ENCODE measurements at places on chromosomes 3 and 15. TPM values are rescaled to one million over a fixed set of nuclear protein-coding genes. Genes with fewer than 3 reads are reported as not detected.

DNA sequence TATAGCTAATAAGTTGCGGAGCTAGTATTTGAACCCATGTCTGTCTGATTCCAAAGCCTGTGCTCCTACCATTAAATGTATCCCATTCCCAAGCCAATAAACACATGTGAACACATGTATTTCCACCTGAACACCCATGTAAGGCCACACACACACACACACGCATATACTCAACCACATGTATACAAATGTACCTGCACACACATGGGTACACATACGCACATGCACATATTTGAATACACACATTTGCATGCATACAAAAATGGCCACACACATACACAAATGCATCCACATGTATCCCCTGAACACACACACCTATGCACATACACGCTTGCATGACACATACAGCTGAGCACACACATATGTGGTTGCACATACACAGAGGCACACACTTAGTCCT lies 5.4 kb upstream of the MRPS22 start:
- H3K36me3 ChIP-seq: no peaks in the 10 kb centered on the region
- peaks cover 13% of the 10 kb centered on the region for H3K27me3 ChIP-seq
- H3K4me3 ChIP-seq: no peak overlapping the region
- no peak overlapping the region for H3K27ac ChIP-seq
- H3K4me1 ChIP-seq: no peaks in the 10 kb centered on the region

DNA sequence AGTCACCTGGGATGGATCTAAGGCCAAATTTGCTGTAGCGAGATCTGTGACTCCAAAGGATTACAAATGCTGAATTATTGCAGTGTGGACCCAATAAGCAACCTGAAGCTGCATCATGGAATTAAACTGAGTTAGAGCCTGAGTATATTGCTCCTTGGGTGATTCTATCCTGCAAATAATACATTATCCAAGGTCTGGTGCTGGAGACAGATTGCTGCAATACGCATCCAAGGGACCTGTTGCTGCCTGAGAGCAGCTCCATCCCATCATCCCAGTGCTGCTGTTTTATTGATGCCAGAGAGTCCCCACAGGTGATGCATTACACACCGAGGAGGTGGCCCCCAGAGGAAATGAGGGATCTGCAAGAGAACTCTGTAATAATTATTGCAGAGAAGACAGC lies 31.6 kb upstream of the PCSK6 start:
- DNase-seq: no peak
- H3K4me3 ChIP-seq: no peak overlapping the region
- H3K36me3 ChIP-seq: no peaks in the 10 kb centered on the region
- H3K4me1 ChIP-seq: no peaks in the 10 kb centered on the region
- no peak overlapping the region for H3K27ac ChIP-seq

DPH6 gene
- 12.4 TPM for total RNA-seq

DNA sequence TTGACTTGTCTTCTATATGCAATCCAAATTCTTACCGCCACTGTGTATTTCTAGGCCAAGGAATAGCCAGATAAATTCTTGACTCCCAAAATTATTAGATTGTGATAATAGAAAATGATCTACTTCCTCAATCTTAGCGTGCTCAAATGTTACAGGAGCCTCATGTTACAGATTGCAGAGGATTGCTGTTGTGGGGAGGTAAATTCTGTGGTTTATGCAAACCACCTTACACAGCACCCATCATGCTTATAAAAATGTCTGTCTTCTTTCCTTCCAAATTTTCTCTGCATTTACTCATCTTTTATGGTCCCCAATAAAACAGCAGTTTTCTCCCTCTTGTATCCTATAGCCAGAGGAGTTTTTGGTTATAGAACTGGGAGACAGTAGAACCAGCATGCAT lies 420.2 kb upstream of the ROBO1 start:
- no peak for DNase-seq
- no peak overlapping the region for H3K4me3 ChIP-seq
- H3K36me3 ChIP-seq: no peaks in the 10 kb centered on the region
- H3K27ac ChIP-seq: no peak overlapping the region
- no peaks in the 10 kb centered on the region for H3K27me3 ChIP-seq

SERPINI2 gene
- not detected for total RNA-seq

DNA sequence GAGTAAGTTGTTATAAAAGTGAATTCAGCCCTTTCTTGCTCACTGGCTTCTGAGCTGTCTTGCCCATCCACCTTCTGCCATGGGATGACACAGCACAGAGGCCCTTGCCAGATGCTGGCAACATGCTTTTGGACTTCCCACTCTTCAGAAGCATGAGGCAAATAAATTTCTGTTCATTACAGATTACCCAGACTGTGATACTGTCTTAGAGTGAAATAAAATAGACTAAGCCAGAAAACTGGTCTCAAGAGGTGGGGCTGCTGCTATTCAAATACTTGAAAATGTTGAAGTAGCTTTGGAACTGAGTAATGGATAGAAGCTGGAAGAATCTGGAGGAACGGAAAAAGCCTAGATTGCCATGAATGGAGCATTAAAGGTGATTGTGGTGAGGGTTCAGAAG lies 170.4 kb downstream of the ZMAT3 start:
- no peaks in the 10 kb centered on the region for H3K27me3 ChIP-seq
- no peaks in the 10 kb centered on the region for H3K4me1 ChIP-seq
- H3K36me3 ChIP-seq: no peaks in the 10 kb centered on the region
- no peak for DNase-seq

SPTSSB gene
- total RNA-seq: not detected

CCPG1 gene
- total RNA-seq: 58.5 TPM

- H3K4me1 ChIP-seq: no peaks in the 10 kb centered on the region
- no peaks in the 10 kb centered on the region for H3K27me3 ChIP-seq
- peaks cover 5% of the 10 kb centered on the region for H3K36me3 ChIP-seq
- no peak overlapping the region for H3K27ac ChIP-seq
- no peak overlapping the region for H3K4me3 ChIP-seq
Observed at GRCh38 chr15:52667597-52667996, 11.6 kb downstream of the ATOSA start.

GRCh38 chr15:79396850-79397249 lies 35.3 kb upstream of the MINAR1 start:
- H3K4me3 ChIP-seq: no peak overlapping the region
- H3K27me3 ChIP-seq: no peaks in the 10 kb centered on the region
- no peak for DNase-seq
- H3K36me3 ChIP-seq: no peaks in the 10 kb centered on the region
- H3K27ac ChIP-seq: no peak overlapping the region

P2RY13 gene
- not detected for total RNA-seq

GRCh38 chr15:70435872-70436271 lies 327.5 kb downstream of the UACA start:
- H3K27me3 ChIP-seq: peaks cover 7% of the 10 kb centered on the region
- no peaks in the 10 kb centered on the region for H3K36me3 ChIP-seq
- no peak overlapping the region for H3K27ac ChIP-seq
- no peaks in the 10 kb centered on the region for H3K4me1 ChIP-seq
- no peak for DNase-seq

DNA sequence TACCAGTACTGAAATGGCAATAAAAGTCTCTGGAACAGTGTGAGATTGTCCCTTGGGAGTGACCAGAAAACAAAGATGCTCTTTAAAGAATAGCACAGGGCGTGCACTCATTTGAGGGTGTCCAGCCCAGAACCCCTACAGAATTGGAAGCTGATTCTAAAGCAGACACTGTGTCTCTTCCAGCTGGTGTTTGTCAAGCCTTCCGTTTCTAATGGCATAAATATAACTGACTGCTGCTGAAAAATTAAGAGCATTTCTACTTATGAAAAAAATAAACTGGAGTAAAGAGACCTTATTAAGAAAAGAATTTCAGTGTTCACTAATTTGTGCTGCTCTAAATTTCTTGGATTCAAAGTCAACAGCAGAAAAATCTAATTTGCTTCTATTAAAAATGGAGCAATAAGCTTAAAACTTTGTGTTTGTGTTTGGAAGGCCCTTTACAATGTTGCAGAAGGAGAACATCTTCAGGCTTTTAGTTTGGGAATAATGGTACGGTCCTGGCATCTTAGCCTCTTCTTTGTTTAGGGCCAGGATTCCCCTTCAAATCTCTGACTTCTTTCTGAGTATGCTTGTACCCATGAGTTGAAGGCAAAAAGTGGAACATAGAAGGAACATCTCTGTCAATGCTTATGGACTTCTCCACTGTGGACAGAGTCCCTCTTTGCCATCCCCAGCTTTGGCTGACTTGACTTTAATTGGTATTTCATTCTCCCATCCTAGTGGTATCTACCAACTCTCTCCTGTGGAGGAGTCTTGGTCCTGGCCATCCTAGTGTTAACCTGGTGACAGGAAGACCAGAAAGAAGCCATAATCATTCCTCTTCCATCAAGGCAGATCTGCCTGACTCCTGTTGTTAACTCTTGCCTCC lies 65.9 kb downstream of the THSD4 start:
- no peaks in the 10 kb centered on the region for H3K27me3 ChIP-seq
- no peak for DNase-seq
- H3K27ac ChIP-seq: no peak overlapping the region
- no peaks in the 10 kb centered on the region for H3K4me1 ChIP-seq
- H3K4me3 ChIP-seq: no peak overlapping the region

DNA sequence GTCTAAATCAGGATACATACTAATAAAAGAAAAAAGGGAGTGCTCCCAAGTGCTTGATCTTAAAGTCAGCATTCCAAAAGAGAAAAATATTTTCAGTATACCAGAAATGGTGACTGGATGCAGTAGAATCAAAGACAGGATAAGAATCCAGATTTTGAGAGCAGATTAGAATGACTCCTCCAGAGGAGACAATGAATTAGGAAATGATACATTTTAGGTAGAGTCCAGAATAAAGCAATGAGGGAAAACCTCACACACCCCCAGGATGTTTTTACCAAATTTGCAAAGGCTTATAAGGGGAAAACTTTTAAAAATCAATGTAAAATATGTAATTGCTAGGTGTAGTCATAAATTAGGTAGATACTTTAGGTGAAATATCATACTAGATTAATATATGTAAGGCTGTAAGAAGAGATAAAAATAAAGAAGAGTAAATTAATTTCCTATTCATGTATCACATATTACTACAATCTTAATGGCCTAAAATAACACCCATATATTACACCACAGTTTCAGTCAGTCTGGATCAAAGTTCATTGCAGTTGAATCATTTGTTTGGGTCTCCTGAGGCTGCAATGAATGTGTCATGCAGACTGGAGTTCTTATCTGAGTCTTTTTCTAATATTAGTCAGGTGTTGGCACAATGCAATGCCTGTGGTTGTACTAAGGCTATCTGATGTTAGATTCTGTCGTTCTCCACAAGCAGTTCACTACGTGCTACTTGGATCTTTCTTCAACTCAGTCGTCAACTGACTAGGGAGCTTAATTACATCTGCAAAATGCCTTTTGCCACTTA lies 547.8 kb upstream of the EPHA6 start:
- peak; percentile 81 for DNase-seq
- no peaks in the 10 kb centered on the region for H3K36me3 ChIP-seq
- H3K27ac ChIP-seq: peak overlapping the region; percentile 84
- H3K4me3 ChIP-seq: no peak overlapping the region
- peaks cover 41% of the 10 kb centered on the region for H3K4me1 ChIP-seq

DNA sequence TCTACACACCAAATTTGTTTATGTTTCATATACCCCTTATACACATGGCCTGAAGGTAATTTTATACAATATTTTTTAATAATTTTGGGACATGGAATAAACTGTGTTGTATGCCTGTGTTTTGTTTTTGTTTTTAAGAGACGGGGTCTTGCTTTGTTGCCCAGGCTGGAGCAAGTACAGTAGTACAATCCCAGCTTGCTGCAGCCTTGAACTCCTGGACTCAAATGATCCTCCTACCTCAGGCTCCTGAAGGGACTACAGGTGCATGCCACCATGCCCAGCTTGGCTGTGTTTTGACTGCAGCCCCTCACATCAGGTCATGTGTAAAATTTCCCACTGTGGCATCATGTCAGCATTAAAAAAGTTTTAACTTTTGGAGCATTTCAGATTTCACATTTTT lies 18.6 kb downstream of the SETD2 start:
- H3K36me3 ChIP-seq: no peaks in the 10 kb centered on the region
- H3K4me3 ChIP-seq: no peak overlapping the region
- H3K4me1 ChIP-seq: no peaks in the 10 kb centered on the region
- H3K27ac ChIP-seq: no peak overlapping the region
- DNase-seq: no peak

DNA sequence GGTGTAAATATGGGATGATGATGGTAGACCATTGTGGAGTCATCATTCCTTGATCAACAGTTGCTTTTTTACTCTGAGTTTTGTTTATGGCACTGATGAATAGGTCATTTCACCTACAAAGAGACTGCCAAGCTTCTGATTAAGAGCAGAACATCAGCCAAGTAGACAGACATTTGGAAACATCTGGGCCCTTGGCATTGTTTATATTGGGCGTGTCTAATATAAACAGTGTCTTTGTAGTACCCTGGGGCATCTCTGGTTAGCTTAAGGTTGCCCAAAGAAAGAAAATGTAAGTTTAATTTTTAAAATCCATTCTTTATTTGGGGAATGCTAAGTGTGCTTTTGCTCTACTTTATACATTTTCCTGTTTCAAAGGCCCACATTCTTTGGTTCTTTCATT lies 377.0 kb downstream of the FEZF2 start:
- no peaks in the 10 kb centered on the region for H3K4me1 ChIP-seq
- no peaks in the 10 kb centered on the region for H3K36me3 ChIP-seq
- no peak for DNase-seq
- H3K27ac ChIP-seq: no peak overlapping the region
- no peak overlapping the region for H3K4me3 ChIP-seq

FBXW12 gene
- not detected for total RNA-seq

- DNase-seq: peak; percentile 47
- peaks cover 3% of the 10 kb centered on the region for H3K4me1 ChIP-seq
- peaks cover 53% of the 10 kb centered on the region for H3K27me3 ChIP-seq
Observed at GRCh38 chr15:93087825-93088199, 1.2 kb downstream of the RGMA start.

Data from endothelial cell of umbilical vein (primary cell).